Inflammatory macrophage (primary cell): ENCODE measurements at places on chromosomes 12 and 14.

GRCh38 chr14:68819260-68819691 is 26.4 kb upstream of the ZFP36L1 start:
- no peak for DNase-seq

DNA sequence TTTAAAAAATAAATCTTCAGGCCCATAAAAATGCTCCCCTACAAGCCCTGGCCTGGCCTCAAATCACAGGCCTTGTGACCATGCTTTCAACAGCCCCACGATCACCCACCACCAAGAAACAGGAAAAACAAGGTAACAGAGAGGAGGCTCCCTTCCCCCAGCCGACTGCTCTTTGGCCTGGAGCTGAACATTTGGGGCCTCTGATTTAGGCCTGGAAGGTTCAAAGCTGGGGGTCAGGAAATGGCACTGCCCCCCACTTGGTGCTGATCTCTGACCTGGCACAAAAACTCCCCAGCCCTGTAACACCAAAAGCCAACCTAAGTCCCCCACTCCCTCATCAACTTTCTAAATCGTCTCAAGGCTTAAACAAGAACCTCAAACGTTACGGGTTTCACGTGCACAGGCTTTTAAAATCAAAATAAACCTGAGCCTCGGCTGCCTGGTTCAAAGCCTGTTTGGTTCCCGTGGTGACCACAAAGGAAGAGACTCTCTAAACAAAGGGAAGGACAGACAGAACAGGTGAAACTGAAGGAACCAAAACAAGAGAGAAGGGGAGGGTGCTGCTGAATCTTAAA is 9.0 kb downstream of the ACTN1 start:
- no peak for DNase-seq

DNA sequence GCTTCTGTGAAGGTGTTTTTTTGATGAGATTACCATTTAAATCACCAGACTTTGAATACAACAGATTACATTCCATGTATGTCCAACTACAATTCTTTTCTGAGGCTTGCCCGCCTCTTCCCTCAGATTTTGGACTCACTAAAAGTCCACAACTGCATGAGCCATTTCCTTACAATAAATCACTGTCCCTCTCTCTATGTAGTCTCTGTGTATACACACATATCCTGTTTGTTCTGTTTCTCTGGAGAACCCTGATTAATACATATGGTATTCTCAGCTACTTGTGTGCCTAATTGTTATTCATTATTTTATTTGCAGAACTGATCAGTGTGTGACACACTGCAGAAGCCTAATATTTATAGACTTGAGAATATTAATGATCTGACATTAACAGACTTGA is 2.4 kb upstream of the MIPOL1 start:
- no peak for DNase-seq

- no peak for DNase-seq
These were observed 166.7 kb upstream of the RGS6 start for GRCh38 chr14:71765505-71765904.

- peak; percentile 36 for DNase-seq
These were observed 29.7 kb upstream of the BEGAIN start for GRCh38 chr14:100616854-100617409.

- DNase-seq = peak; percentile 63
These were observed 4.3 kb downstream of the GPR132 start for GRCh38 chr14:105060751-105061427.

GRCh38 chr12:24701343-24701742 is 247.6 kb downstream of the BCAT1 start:
- no peak for DNase-seq

DNA sequence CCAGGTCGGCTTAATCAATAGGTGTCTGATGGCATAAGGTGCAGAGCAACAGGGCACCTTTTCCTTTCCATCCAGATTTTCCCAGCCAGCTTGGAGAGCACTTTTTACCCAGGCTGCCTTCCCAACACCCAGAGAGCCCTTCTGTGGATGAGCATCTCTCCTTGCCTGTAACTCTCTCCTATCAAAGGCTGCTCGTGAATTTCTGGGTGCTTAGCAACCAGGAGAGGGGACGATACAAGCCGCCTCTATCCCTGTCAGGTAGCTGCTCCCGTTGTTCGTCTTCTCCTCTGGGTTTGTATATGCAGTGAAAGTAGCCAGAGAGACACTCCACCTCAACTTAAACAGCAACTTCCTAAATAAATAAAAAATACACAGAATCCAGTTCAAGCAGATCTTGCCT is 124.2 kb downstream of the CACNA1C start:
- DNase-seq = no peak

DNA sequence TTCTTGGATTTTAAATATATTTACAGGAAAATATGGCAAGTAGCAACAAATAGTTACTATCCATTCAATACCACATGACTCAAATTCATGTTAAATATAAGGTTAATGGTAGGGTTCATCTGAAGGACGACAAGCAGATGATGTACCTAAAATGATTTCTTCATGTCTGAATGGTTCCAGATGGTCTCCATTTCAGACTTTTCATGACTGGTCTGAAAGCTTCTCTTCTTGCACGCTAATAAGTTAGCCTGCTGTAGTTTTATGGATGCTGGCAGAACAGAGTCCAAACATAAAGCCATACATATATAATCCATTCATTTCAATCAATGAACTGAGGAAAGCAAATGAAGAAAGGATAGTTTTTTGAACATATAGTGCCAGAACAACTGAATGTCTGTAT is 257.0 kb upstream of the MGAT4C start:
- no peak for DNase-seq

- no peak for DNase-seq
These were observed 536.4 kb upstream of the NOVA1 start for GRCh38 chr14:27134200-27134599.

DNA sequence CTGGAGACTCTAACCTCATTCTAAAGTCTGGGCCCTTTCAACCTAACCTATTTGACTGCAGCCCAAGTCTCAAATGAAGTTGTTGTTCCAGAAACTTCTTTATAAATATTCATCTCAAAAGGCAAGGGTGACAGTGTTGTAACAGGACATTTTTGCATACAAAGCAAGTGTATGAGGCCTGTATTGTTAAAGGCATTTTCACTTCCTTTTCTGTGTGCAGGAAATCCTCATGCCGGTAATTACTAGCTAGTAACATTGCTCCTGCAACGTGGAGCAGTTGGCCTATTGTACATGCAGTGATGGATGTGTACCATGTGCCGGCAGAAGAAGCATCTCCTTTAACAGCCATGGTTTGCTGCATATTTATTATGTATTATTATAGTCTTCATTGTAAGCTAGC is 156.5 kb upstream of the RMST start:
- peak; percentile 46 for DNase-seq

DNA sequence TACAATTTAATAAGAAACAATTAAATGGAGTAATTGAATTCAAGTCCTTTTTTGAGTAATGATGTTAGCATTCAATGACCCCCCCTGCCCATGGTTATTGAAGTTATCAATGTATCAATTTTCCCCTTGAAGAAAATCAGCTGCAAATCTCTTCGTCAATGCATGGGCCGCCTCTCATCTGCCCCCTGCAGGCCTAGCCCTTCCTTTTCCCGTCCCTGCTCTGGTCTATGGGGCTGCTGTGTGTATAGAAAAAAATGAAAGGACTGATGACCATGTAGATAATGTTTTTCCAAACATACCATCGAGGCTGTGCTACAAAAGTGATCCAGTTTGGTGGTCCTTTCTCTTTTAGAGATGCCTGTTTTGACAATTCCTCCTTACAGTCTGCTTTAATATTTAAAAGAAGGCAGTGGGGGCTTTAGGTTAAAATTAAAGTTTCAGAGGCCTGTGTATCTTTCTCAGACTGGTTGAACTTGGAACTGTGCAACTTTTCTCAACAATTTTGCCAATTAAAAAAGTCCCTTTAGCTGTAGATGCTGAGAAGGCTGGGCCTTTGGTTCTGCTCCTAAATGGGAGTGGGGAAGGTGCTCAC is 98.4 kb downstream of the APAF1 start:
- DNase-seq = peak; percentile 31

- DNase-seq = no peak
These were observed 30.8 kb downstream of the GPR19 start for GRCh38 chr12:12665194-12665593.

DNA sequence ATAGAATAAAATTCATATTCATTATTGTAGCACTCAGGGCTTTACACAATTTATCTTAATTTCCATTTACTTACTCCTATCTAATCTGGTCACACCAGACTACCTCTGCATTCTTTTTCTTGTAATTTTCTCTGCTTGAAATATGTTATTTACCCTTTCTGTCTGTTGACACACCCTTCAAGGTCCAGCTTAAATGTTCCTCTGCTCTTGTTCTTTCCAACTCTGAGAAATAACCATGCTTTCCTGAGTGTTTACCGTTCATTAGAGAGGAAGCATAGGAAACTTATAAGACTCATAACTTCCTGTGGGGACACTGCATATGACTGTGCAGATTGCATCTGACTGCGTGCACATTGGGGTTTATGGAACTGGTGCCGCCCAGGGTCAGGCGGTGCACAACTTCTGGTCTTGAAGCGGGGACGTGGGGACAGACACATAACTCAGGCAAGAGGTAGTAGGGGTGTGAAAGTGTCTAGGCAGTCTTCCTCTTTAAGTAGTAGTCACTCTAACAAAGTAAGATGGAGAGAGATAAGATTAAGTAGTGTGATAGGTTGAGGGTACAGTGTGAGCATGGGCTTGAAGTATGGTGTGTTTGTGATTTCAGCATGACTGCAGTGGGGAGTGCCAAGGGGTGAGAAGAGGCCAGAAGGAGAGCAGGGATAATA is 42.6 kb upstream of the FOXJ2 start:
- DNase-seq = peak; percentile 97

- no peak for DNase-seq
These were observed 9.4 kb upstream of the KCNA1 start for GRCh38 chr12:4900327-4900726.

GRCh38 chr12:92288561-92288960 is 142.9 kb upstream of the BTG1 start:
- no peak for DNase-seq

DNA sequence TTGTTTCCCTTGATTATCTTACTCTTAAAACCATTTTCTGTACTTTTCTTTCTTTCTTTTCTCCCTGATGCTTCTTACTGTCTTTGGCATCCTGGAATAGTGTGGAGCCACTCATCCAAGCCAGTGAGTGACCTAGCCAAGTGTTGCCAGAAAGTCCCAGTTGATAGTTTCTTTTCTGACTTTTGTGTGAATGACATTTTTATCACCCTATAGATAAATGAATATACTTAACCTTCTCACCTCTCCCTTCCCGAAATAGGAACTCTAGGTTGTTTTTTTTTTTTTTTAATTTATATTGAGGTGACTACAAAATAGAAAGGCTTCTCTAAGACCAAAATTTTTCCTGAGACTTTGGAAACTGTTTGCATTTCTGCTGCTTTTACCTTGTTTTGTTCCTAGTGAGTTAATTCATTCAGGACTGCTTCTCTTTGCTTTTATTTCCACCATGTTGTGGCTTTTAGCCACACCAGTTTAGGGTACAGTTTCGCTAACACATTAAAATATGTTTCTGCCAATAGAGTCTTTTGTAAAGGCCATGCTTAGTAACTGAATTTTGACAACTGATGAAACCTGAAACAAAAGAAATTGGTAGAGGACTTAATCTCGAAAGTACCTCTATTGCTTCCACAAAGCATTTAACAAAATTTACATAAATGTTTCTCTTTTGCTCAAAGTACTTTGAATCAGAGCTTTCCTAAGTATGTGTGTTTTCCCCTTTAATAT is 194.6 kb downstream of the ERC1 start:
- no peak for DNase-seq

GRCh38 chr12:19916196-19916753 is 452.1 kb upstream of the PDE3A start:
- DNase-seq = no peak

- DNase-seq = peak; percentile 61
These were observed 4.7 kb upstream of the PPP1R1A start for GRCh38 chr12:54593135-54593534.

GRCh38 chr12:62698701-62699101 is 232.1 kb downstream of the MON2 start:
- DNase-seq = no peak

GRCh38 chr14:37114002-37114401 is 58.4 kb downstream of the SLC25A21 start:
- DNase-seq = no peak

GRCh38 chr14:85686908-85687307 is 157.0 kb downstream of the FLRT2 start:
- no peak for DNase-seq

- no peak for DNase-seq
These were observed 22.3 kb downstream of the AKAP3 start for GRCh38 chr12:4626543-4626942.

GRCh38 chr12:32502693-32503502 is 103.5 kb downstream of the FGD4 start:
- DNase-seq = peak; percentile 61

DNA sequence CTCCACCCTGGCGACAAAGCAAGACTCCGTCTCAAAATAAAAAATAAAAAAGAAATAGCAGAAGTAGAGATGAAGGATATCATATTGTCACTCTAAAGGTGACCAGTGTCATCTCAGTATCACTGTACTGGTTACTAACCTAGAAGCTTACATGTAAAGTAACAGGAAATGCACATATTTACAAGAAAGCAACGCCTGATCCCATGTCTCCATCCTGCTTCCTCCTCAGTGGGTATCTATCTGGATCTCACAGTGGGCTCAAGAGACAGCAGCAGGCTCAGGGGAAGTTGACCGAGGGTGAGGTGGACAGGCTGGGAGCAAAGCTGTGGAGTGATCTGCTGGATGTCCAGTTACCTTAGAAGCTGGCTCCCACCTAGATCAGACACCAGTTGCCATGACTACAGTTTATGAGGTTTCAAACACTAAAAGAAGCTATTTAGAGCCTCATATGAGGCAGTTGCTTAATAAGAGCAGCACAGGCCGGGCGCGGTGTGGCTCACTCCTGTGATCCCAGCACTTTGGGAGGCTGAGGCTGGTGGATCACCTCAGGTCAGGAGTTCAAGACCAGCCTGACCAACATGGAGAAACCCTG is 10.5 kb downstream of the MTRFR start:
- no peak for DNase-seq

- DNase-seq = peak; percentile 30
These were observed at the start of gene SLC48A1 for GRCh38 chr12:47773062-47773857. Gene SLC48A1 (plus strand): TSS chr12:47773238. CDS start chr12:47773305, 67 bp downstream.

DNA sequence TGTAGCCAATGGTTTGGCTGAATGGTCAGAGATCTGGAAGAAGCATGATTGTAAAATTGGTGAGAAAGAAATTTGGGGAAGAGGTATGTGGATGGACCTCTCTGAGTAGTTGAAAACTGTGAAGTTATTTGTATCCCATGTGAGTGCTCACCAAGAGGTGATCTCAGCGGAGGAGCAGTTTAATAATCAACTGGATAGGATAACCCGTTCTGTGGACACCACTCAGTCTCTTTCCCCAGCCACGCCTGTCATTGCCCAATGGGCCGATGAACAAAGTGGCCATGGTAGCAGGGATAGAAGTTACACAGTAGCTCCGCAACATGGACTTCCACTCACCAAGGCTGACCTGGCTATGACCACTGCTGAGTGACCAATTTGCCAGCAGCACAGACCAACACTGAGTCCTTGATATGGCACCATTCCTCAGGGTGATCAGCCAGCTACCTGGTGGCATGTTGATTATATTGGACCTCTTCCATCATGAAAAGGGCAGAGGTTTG is 257.4 kb upstream of the ATXN7L3B start:
- DNase-seq = no peak

GRCh38 chr12:116142936-116143898 is 134.3 kb downstream of the MED13L start:
- peak; percentile 45 for DNase-seq
